ENCODE measurements at places on chromosomes 2 and 18.
A peak's percentile ranks its signal among the peaks of the same experiment; 100 is the strongest.

- DNase-seq: no peak
These were observed 152.0 kb upstream of the RAB6C start for GRCh38 chr2:129827311-129828090.

DNA sequence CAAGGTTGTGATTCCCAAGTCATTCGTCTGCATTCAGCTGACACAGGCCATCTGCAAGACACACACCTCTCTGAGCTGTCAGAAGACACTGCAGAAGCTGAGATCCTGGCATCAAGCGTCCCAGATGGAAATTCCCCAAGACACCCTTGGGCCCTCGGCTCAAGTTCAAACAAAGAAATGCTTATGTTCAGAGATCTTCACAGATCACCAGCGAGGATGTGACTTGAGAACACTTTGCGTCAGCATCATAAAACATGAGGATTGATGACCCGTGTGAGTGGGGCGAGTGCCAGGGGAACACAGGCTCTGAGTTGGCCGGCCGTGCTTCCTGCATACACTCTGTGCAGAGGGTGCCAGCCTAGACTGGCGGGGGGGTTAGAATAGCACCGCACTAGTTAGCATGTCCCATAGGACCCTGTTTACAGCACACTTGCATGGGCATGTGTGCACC lies 36.8 kb downstream of the KCNIP3 start:
- no peak for DNase-seq

GRCh38 chr2:54641988-54642387 lies 81.5 kb upstream of the EML6 start:
- no peak for DNase-seq

- DNase-seq: peak; percentile 49
These were observed 6.7 kb upstream of the GPR55 start for GRCh38 chr2:230931556-230932231.

DNA sequence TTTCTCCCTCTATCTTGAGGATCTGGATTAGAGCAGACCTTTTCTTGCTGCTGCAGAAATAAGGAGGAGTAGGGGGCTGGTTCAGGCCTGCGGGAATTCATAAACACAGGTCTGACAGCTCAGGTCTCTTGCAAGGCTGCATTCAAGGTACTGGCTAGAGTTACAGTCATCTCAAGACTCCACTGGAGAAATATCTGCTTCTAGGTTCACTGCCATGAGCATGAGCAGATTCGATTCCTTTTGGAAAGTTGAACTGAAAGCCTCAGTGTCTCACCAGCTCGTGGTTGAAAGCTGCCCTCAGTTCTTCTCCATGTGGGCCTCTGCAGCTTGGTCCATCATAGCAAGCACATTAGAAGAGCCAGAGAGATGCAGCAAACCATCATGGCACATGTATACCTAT lies 124.4 kb upstream of the SETBP1 start:
- no peak for DNase-seq

GRCh38 chr2:8682719-8683667 lies 1.1 kb downstream of the ID2 start:
- peak; percentile 73 for DNase-seq

GRCh38 chr2:211376410-211376809 lies 820.0 kb downstream of the CPS1 start:
- no peak for DNase-seq

DNA sequence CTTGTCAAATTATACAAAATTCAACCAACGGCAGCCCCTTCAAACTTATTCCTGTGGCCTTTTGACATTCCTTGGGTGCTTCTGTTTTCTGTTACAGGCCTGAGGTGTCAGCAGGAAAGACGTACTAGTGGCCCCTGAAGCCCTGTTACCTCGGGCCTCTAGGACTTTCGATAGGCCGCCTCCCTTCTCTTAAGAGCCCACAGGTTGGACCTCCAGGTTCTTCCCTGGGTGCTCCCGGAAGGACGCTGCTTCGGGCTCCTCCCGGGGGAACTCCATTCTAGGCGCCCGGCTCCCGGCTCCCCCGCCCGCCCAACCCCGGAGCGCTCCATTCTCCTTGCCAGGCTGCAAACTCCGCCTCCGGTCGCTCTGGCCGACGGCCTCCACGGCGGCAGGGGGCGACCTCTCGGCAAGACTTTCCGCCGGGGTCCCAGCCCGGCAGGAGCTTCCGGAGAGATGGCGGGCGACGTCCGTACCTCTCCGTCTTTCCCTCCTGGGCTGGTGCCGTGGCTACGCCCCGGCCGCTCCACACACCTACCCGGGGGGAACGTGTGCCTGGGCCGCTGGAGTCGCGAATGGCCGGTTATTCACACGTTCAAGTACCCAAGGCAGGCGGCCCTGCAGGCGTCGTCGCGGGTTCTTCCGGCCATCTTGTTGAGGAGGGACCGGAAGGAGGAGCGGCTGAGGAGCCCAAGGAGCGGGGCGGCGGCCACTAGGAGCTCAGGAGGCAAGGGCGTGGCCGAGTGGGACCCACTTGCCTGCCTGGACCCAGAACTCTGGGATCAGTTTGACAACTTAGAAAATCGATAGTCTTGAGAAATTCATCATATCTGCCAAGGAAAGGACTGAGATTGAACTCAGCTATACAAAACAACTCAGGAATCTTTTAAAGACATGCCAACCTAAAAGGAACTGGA lies 27.5 kb downstream of the BOLA3 start:
- DNase-seq: peak; percentile 92

- DNase-seq: no peak
These were observed 14.2 kb downstream of the GALNT5 start for GRCh38 chr2:157271590-157272203.

DNA sequence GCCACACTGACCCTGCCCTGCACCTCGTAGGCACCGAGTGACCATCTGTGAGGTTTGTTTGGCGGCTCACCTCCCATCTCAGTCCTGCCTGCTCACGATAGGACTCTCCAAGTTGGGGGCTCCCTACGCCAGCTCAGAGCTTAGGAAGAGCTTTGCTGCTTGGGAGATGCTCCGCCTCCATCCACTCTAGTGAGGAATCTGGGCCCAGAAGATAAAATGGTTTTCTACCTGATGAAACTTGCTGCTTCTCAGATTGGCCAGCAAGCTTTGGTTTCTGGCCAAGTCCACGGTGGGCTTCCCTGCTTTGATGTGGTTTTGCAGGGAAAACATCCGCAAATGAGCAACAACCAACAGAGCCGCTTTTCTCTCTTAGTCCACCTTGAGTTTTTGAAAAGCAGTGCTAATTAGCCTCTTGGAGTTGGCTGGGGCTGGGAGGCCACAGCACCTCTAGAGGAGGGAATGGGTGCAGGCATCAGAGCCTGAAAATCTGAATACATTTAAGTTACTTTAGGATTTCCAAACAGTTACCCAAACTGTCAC lies 42.2 kb downstream of the THNSL2 start:
- DNase-seq: no peak

DNA sequence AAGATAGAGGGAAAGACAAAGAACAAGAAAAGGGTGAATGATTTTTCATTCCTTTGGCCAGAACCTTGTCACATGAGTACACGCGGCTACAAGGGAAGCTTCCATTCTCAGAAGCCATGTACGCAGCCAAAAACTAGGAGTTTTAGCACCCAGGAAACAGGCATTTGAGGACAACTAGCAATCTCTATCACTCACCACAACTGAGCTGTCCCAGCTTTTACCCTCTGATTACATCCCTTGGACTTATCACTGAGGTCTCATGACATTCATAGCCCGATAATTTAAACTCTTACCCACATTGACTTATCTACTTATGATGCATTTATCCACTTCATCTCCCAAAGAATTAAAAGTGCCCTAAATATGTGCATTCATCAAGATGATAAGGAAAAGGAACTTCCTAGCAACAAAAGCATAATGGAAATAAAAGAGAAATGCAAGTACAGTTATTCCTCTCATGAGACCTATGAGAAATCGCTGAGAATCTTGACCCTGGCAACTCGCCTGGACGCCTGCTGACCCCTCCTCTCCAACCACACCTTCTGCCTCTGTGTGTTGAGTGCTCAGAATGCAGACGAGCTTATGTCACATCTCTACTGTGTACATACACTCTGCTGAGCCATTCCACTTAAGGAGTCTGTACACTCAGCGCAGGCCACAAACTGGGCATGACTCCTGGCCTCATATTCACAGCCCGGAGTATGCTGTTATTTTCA lies 28.7 kb upstream of the MFSD6 start:
- DNase-seq: no peak

DNA sequence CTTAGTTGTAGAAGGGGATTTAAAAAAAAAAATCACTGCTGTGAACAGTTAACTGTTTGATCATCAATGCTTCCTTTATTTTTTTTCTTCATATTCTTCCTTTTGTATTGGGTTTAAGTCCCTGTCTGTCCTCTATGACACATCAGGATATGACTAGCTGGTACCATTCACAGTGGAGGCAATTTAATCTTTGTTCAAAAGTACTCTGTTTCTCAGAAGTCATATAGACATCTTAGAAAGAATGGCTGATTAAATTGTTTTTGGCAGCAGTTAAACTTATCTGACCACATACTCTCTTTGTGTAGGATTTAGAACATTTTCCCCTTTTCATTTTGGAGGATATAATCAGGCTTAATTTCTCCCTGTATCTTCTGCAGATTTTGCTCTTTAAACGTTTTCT lies 807.8 kb upstream of the CDH2 start:
- no peak for DNase-seq

GRCh38 chr18:39260565-39260964 lies 1695.0 kb upstream of the CELF4 start:
- no peak for DNase-seq

GRCh38 chr2:33526132-33526531 lies 49.7 kb downstream of the RASGRP3 start:
- DNase-seq: no peak

DNA sequence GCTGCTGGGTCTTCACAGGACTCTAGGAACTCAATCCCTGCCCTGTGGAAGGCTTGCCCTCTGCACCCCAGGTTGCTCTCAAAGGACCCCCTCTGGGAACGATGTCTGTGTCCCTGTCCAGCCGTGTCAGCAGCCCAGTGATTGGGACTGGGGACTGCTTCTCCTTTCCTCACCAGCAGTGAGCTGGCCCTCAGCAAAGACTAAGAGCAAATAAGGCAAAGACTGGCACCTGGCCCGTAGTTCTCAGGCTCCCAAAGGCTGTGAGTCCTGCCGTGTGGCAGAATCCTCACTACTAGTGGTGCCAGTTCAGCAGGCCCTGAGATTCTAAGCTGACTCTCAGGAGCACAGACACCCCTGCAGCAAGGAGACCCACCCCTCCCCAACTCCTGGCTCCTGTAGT lies 47.8 kb downstream of the TMEM163 start:
- no peak for DNase-seq

GRCh38 chr2:160140471-160140870 lies 59.6 kb downstream of the ITGB6 start:
- DNase-seq: no peak

GRCh38 chr2:118705032-118705431 lies 142.4 kb downstream of the EN1 start:
- DNase-seq: no peak

GRCh38 chr18:46250084-46250811 lies 146.1 kb downstream of the HAUS1 start:
- no peak for DNase-seq

DNA sequence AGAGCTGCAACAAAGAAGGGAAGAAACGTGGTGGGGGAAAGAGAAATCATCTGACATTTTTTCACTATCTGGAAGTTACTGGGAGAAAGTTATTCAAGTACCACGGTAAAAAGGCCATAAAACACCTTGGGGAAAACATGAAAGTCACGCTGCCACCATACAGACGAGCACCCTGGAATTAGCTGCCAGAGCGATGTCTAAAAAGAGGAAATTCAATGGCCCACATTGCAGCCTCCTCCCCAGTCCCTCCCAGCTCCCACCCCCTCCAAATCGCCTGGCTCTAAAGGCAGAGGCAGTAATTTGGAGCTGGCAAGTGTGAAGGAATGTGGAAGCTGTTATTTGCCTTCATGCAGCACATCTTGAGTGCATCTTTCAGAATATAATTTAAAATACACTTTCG lies 192.0 kb downstream of the ALK start:
- DNase-seq: no peak

DNA sequence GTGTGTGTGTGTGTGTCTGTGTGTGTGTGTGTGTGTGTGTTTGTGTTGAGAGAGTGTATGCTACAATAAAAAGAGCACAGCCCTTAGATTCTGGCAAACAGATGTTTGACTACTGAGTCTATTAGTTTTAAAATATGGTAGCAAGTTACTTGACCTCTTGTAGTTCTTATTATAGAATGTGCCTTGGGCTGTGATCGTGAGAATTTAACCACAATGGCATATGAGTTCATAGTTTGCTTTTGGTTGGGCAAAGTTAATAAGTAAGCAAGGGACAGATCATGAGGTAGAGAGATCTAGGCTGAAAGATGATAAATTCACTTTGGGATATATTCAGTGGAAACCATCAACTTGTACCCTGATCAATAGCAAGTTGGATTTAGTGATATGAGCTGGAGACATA lies 334.3 kb upstream of the VWC2L start:
- no peak for DNase-seq

DNA sequence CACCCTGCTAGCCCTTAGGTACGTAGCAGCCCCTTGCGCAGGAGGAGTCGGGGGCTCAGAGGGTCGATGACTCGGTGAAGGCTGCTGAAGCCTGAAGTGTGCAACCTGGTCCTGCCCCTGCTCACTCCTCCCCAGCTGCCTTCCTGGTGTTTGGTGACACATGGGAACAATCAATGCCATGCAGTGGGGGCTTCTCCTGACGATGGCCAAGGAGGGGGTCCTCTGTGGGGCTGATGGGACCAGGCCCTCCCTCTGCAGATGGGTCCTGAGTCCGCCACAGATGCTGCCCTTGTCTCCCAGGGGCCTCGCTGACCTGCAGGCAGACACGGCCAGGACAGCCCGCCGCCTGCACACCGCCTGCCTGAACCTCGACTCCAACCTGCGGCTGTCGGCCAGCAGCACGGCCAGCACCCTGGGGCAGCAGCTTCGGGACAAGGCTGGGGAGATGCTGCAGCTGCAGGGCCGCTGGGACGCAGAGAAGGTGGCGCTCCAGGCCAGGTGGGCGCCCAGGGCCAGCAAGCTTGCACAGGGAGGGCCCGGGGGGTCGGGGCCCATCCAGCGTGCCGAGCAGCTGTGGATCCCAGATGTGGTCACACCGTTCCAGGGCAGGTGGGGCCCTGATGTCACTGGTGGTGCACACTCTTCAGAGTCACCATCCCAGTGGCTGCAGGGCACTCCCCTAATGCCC lies 24.6 kb downstream of the CROCC2 start:
- DNase-seq: peak; percentile 44

- DNase-seq: no peak
These were observed 74.9 kb downstream of the FOXI3 start for GRCh38 chr2:88377641-88377991.

- DNase-seq: no peak
These were observed 114.2 kb downstream of the SRBD1 start for GRCh38 chr2:45496869-45497268.

- no peak for DNase-seq
These were observed 91.4 kb upstream of the OTOS start for GRCh38 chr2:240231838-240232244.
